HFFc6 (cell line): ENCODE measurements at places on chromosomes 12 and 14. TPM values are rescaled to one million over a fixed set of nuclear protein-coding genes. Genes with fewer than 3 reads are reported as not detected.

The BHLHE41 gene
- total RNA-seq: 16.4 to 20.8 TPM (median 17.6 TPM) in 3 replicates

The PPFIA2 gene
- not detected in 3 replicates for total RNA-seq

- no peak overlapping the region for H3K4me3 ChIP-seq
- no peak for DNase-seq
- no peaks in the 10 kb centered on the region for H3K27me3 ChIP-seq
- no peak overlapping the region for H3K27ac ChIP-seq
- no peaks in the 10 kb centered on the region for H3K36me3 ChIP-seq
- no peaks in the 10 kb centered on the region for H3K4me1 ChIP-seq
Observed at GRCh38 chr14:106691601-106692291, 1165.4 kb downstream of the TMEM121 start.

DNA sequence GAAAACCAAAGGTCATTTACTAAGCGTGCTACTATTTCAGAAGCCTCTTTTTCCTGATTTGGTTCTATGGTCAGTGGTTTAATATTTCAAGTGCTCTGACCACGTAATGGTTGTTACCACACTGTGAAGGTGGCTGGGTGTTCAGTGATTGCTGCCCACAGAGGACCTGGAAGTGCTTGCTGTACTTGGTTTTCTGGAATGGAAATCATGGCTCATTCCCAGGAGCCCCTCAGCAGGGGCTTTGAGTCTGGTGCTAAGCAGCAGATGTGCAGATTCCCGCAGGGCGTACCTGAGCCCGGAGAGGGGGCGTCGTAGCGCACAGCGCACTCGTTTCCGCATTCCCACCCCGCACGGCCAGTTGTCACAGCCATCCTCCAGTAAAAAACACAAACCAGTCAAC, 50.5 kb downstream of the TRAF3 start:
- no peaks in the 10 kb centered on the region; the same call in 1 of the 2 replicates for H3K27me3 ChIP-seq
- no peak for DNase-seq

DNA sequence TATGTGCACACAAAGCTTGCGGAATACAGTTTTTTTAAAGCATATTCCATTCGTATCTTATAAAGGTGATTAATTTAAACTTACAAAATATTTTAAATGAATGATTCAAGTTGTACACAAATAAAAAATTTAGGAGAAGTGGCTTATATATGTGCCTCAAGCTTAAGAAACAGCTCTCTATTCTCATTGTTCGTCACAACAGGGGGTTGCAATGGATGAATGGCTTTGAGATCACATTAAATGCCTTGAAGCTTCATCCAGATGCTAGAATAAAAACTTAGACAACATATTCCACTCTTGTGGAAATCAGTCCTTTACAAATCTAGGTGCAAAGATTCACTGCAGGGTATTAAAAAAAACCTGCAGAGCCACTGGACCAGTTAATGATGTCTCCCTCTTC, 303.9 kb upstream of the LRFN5 start:
- H3K36me3 ChIP-seq: no peaks in the 10 kb centered on the region
- H3K27ac ChIP-seq: no peak overlapping the region
- H3K4me1 ChIP-seq: no peaks in the 10 kb centered on the region

DNA sequence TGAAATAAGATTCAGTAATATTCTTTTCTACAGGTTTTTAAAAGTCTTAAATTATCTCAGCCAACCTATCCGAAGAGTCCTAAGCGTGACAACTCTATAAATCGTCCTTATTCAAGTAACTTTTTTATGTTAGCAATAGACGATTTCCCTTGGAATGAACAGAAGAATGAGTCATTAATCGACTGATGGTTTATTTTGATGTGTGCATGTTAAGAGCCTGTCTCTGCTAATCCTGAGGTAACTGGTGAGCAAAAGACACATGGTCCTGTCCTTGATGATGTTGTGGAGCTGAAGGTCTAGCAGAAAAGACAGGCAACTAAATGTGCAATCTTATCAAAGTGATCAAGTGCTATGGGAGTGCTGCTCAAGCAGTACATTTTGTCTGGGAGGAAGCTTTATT, 80.4 kb downstream of the DAAM1 start:
- H3K36me3 ChIP-seq: peaks cover 24% of the 10 kb centered on the region
- no peak overlapping the region for H3K27ac ChIP-seq
- no peak overlapping the region for H3K4me3 ChIP-seq
- no peaks in the 10 kb centered on the region; the same call in 1 of the 2 replicates for H3K27me3 ChIP-seq
- no peak for DNase-seq
- peaks cover 55% of the 10 kb centered on the region for H3K4me1 ChIP-seq

- no peaks in the 10 kb centered on the region for H3K36me3 ChIP-seq
- H3K27me3 ChIP-seq: peaks cover 7% of the 10 kb centered on the region
- H3K4me3 ChIP-seq: no peak overlapping the region
- no peaks in the 10 kb centered on the region for H3K4me1 ChIP-seq
Observed at GRCh38 chr12:14156606-14157005, 175.2 kb upstream of the GRIN2B start.

DNA sequence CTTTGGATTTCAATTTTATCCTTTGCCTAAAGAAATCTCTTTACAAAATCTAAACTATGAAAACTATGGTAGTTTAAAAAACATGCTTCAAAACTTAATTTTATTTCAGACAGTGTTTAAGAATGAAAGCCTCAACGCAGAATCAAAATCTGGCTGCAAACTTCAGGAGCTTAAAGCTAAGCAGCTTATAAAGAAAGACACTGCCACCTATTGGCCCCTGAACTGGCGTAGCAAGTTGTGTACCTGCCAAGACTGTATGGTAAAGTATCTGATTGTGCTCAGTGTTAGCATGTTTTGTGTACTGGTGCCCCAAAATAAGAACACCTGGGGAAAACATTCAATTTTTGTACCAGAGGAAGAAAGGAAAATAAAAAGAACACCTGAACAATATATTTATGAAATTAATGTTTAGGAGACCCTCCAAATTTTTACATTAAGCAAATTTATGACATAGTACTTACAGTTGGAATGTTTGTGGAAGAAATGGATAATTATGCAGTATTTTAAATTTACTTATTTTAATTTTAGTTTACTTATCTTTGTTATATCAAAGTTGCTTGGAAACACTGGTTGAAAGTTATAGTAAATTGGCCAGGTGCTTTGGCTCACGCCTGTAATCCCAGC, 12.2 kb downstream of the UBR7 start:
- H3K27ac ChIP-seq: no peak overlapping the region
- DNase-seq: peak; percentile 51
- H3K27me3 ChIP-seq: no peaks in the 10 kb centered on the region
- no peaks in the 10 kb centered on the region for H3K4me1 ChIP-seq
- no peak overlapping the region for H3K4me3 ChIP-seq

DNA sequence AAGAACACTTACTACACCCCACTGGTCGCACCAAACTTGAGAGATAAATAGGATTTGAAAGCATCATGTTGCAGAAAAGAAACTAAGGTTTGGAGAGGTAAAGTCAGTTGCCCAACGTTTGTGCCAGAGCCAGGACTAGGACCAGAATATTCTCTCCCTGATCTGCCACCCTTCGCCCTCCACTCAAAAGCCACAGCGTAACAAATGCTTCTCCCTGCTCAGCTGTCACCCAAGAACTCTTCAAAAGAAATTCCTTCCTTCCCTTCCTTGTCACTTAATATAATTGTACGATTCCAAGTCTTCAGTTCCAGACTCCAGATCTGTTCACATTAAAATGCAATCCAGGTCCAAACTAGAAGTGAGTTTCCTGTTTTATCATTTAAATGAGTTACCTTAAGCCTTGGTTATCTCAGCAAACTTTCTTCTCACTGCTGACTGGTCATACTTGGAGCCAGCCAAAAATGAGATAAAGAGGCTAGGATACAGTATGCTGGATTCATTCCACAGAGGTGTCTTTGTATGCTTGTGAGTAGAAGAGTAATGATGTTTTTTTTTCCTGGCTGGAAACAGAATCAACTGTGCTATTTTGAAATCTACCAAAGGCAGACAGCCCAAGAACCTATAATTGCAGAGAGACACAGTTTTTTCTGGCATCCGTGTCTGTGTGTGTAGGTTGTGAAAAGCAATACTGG, 12.8 kb upstream of the PPFIBP1 start:
- H3K4me3 ChIP-seq: no peak overlapping the region
- H3K27ac ChIP-seq: no peak overlapping the region
- peaks cover 4% of the 10 kb centered on the region; the same call in 1 of the 2 replicates for H3K27me3 ChIP-seq

DNA sequence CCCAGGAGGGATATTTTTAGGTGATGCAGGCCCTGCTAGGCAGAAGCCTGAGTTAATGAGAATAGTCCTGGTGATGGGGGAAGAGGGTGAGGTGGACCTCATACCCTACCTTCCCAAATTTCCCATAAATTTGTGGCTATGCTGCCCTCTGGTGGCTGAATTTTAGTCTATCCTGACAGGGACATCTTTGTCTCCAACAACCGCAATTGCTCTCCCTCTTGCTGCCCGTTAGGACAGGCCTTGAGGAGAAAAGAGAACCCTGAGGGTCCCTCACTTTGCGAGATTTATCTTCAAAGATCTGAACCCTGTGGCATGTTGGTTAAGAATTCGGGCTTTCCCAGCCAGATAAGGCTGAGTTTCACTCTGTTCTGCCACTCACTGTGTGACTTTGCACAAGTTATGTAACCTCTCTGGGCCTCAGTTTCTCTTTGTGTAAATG, 9.8 kb upstream of the ZNF385A start:
- H3K4me3 ChIP-seq: no peak overlapping the region
- peaks cover 21% of the 10 kb centered on the region for H3K4me1 ChIP-seq
- peak; percentile 57 for DNase-seq
- H3K36me3 ChIP-seq: peaks cover 40% of the 10 kb centered on the region
- peak overlapping the region; percentile 28 for H3K27ac ChIP-seq

- peaks cover 10% of the 10 kb centered on the region; the same call in 1 of the 2 replicates for H3K36me3 ChIP-seq
- H3K27me3 ChIP-seq: no peaks in the 10 kb centered on the region
- DNase-seq: no peak
- H3K27ac ChIP-seq: 0 out of 2 replicates have a peak overlapping the region, but pooled peaks have one; percentile 8
- H3K4me3 ChIP-seq: no peak overlapping the region
- peaks cover 37% of the 10 kb centered on the region for H3K4me1 ChIP-seq
Observed at GRCh38 chr12:1104088-1104800, 113.2 kb downstream of the ERC1 start.

- H3K36me3 ChIP-seq: peaks cover 9% of the 10 kb centered on the region
- H3K4me1 ChIP-seq: no peaks in the 10 kb centered on the region
- DNase-seq: no peak
Observed at GRCh38 chr14:102902523-102903247, 19.8 kb upstream of the AMN start.

DNA sequence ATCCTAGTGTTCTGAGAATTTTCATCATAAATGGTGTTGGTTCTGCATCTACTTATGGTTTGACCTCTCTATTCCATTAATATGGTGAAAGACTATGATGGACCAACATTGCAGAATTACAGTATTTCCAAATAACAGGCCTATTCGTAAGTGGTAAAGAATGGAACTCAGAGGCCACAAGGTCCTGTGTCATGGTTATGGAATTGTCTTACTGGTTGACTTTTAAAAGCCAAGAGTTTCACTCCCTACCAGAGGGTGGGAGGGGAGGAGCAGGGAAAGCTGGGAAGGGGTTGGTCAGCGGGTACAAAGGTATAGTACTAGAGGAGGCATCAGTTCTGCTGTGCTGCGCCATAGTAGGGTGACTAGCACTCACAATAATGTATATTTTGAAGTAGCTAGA, 153.4 kb downstream of the TMEM132D start:
- H3K36me3 ChIP-seq: no peaks in the 10 kb centered on the region
- no peak overlapping the region for H3K27ac ChIP-seq
- no peak overlapping the region for H3K4me3 ChIP-seq
- DNase-seq: no peak

- peaks cover 4% of the 10 kb centered on the region for H3K4me1 ChIP-seq
- 0 out of 2 replicates have a peak, but pooled peaks cover 3% of the 10 kb centered on the region for H3K36me3 ChIP-seq
- H3K4me3 ChIP-seq: no peak overlapping the region
- no peak overlapping the region for H3K27ac ChIP-seq
- peaks cover 2% of the 10 kb centered on the region for H3K27me3 ChIP-seq
Observed at GRCh38 chr12:51210690-51211395, 7.0 kb downstream of the POU6F1 start.

DNA sequence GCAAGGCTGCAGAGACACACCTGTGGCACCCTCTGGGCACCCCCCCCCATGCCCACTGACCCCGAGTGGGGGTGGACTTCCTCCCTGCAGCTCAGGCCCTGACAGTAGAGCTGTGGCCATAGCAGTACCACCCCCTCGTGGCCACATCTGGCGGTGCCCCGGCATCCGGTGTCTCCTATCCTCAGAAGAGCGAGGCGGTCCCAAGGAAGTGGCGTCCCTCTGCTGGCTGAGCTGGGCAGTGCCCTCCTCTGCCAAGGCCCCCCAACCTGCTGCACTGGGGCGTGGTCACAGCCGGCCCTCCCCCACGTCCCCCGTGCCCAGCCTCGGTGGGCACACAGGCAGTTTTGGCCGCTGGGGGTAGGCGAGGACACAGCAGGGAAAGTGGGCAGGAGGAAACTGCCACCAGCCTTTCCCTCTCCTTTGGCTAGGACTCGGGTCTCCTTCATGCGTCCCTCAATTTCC, 6.0 kb upstream of the SLC6A12 start:
- H3K27me3 ChIP-seq: peaks cover 53% of the 10 kb centered on the region
- peak; percentile 64 for DNase-seq
- no peak overlapping the region for H3K4me3 ChIP-seq
- H3K4me1 ChIP-seq: no peaks in the 10 kb centered on the region
- no peaks in the 10 kb centered on the region for H3K36me3 ChIP-seq
- no peak overlapping the region for H3K27ac ChIP-seq

DNA sequence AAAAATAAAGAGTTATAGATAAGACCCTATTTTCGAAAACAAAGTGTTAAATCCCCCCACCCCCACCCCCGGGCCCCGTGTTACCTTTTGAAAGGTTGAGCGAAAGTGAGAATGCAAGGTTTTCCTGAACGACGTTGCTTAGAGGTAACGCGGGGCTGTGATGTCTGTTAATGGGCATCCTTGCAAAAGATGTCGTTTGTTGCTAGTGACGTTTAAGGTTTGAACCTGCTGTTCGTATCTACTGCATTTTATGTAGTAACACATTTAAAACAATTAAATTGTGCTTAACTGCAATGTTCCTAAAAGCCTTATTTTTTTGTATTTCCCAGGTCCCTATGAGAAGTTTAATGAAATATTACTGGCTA, 1.2 kb downstream of the CPSF6 start:
- H3K4me1 ChIP-seq: peaks cover 37% of the 10 kb centered on the region
- H3K27me3 ChIP-seq: no peaks in the 10 kb centered on the region
- H3K4me3 ChIP-seq: peak overlapping the region; percentile 98
- no peak for DNase-seq

DNA sequence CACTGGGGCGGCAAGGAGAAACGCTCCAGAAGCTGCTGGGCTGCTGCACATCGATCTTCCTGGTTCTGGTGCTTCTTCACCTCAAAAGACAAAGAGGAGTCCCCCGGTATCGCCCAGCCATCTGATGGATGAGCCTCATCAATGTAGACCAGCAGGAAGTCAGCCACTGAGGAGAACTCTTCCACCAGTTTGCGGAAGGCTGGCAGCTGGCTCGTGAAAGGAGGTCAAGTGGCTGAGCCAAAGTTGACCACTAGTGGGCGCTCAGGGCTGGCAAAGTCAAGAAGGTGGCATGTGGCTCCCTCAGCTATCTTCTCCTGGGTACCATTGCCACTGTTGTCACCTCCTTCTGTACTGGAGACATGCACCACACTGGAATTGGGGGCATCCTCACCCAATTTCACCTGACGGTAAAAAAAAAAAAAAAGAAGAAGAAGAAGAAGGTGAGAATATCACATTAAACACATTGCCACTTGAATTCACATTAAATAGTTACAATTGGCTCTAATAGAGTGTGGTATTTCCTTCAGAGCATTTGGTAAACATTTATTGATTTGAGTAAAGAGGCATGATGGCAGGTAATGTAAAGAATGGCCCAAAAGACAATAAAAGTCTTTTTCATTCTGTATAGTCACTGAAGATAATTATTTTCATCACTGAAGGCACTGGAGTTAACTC, 8.3 kb downstream of the DIO2 start:
- H3K27ac ChIP-seq: no peak overlapping the region
- H3K4me1 ChIP-seq: no peaks in the 10 kb centered on the region
- no peak overlapping the region for H3K4me3 ChIP-seq
- DNase-seq: no peak
- H3K27me3 ChIP-seq: peaks cover 4% of the 10 kb centered on the region; the same call in 1 of the 2 replicates

- H3K27me3 ChIP-seq: peaks cover 5% of the 10 kb centered on the region
- no peak overlapping the region for H3K4me3 ChIP-seq
- H3K36me3 ChIP-seq: peaks cover 25% of the 10 kb centered on the region
- no peaks in the 10 kb centered on the region for H3K4me1 ChIP-seq
- no peak overlapping the region for H3K27ac ChIP-seq
Observed at GRCh38 chr14:63383776-63384367, 65.1 kb upstream of the GPHB5 start.
